CD14-positive monocyte (primary cell): ENCODE measurements at places on chromosomes 7 and 10. TPM values are rescaled to one million over a fixed set of nuclear protein-coding genes. Genes with fewer than 3 reads are reported as not detected.

GRCh38 chr7:93902777-93903423 is 3.5 kb upstream of the GNGT1 start:
- H3K4me3 ChIP-seq: no peak overlapping the region
- no peaks in the 10 kb centered on the region for H3K4me1 ChIP-seq
- peak; percentile 1 for DNase-seq
- no peaks in the 10 kb centered on the region for H3K36me3 ChIP-seq

NEUROG3 gene
- not detected in 2 replicates for polyA plus RNA-seq

MAT1A gene
- polyA plus RNA-seq: not detected in 2 replicates

GRCh38 chr7:36599645-36600313 is 124.5 kb downstream of the AOAH start:
- H3K4me1 ChIP-seq: peaks cover 23% of the 10 kb centered on the region
- peak overlapping the region; percentile 62 for H3K27ac ChIP-seq
- peaks cover 100% of the 10 kb centered on the region for H3K36me3 ChIP-seq
- H3K4me3 ChIP-seq: no peak overlapping the region
- DNase-seq: peak; percentile 56

DNA sequence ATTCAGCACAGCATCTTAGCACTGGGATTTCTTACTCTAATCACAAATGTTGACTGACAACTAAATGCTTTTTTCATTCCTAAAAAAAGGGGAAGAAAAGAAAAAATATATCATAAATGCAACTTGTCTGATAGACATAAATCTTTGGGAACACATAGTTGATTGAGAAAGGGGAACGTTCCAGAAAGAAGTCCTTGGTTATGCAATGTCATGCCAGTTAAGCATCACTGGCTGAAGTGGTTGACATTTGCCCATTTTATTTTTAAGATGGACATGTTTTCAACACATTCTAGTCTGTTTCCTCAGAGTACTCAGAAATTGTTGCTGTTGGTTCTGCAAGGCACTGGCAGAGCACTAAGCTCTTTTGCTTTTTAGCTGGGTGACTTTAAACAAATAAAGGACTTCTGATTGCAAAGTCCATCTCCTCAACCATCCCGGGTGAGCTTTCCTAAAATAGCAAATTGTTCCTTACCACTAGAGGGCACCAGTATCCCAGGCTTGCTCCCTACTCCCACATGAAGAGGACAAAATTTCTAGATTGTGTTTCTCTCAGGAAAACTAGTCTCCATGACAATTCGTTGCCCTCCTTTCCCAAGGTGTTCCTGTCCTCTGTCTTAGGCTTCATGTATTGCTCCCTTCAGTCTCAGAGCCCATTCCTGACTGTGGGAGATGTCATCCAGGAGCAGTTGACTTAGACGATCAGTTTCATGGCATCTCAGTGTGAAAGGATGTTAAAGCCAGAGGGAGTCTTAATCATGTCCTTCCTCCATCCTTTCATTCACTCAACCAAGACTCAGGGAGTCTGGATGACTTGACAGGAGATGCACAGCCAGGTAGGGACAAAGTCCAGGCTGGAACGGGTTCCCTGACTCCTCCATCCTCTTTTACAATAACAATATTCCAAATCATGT is 23.9 kb downstream of the OPALIN start:
- H3K4me3 ChIP-seq: no peak overlapping the region
- DNase-seq: peak; percentile 10
- H3K27ac ChIP-seq: no peak overlapping the region
- no peaks in the 10 kb centered on the region for H3K27me3 ChIP-seq

DNA sequence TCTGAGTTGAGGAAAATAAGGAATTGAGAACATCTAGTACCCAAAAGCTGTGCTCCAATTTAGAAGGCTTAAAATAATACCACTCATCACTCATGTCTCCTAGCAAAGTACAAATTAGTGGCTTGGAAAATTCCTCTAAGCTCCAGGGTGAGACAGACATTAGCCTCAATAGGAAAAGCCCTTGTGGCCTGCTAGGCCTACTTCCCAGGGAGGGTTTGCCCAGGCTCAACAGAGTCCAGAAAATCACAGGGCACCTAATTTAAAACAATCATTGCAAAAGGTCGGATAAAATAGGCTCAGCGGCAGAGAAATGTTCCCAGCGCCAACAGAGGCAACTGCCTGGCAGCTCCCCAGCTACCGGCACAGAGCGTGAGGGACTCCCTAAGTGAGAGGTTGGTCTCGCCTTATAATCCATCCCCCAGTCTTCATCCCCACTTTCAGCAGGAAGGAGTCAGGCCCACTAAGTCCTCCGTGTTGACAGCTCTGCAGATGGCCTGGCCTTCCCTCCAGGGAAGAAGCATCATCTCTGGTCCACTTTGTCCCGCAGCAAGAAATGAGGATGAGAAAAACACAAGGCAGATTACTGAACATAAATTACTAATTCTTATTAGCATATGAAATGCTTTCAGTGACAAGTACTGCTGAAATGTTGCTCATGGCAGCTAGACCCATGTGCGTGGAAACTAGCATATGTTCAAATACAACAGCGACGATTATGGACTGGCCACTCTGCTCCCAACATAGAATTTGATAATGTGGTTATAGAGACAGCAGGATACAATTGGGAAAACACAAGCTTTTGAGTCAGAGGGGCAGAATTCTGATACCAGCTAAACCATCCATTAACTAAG is 1177.7 kb upstream of the AUTS2 start:
- H3K4me1 ChIP-seq: no peaks in the 10 kb centered on the region
- H3K36me3 ChIP-seq: no peaks in the 10 kb centered on the region
- H3K27me3 ChIP-seq: no peaks in the 10 kb centered on the region
- no peak for DNase-seq
- H3K4me3 ChIP-seq: no peak overlapping the region
- no peak overlapping the region for H3K27ac ChIP-seq

TAS2R3 gene
- polyA plus RNA-seq: not detected

DNA sequence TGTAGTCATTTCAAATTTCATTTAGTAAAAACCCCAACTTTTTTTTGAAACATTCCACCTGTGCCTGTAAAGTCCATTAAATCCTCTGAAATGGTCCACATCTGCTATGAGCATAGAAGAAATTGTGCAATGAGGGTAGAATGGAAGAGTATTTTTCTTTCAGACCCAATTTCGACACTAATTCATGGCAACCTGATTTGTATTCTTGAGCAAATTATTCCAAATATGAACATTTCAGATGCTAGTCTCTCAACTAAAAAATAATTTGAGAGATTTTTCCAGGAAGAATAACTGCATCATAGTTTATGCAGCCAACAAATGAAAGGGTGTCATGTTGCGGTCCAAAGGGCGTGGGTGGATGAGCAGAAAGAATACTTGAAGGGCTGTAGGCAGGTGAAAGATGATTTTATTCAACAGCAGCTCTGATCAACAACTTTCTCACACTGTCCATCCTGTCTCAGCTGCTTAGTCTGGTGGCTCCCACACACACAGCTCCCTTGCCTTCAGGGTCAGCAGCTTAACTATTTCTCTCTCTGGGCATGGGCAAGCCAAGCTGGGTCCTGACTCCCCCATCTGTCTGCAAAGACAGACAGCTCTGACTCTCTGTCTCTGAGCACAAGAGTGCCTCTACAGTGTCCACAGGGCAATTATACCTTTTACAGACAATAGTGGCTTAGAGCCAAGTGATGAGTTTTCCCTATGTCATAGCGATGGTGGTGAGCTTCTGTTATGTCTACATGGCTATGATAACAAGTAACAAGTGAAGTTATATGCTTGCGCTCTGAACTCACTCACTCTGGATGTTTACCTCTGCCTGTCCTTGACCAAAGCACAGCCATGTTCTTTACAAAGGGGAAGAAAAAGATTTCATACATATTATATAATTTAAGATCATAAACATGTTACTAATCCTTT is 11.5 kb downstream of the STEAP2 start:
- H3K27me3 ChIP-seq: no peaks in the 10 kb centered on the region
- no peaks in the 10 kb centered on the region for H3K36me3 ChIP-seq
- H3K27ac ChIP-seq: no peak overlapping the region
- no peak for DNase-seq
- no peak overlapping the region for H3K4me3 ChIP-seq

GRCh38 chr7:95322396-95322795 is 1.9 kb downstream of the PON1 start:
- no peak overlapping the region for H3K27ac ChIP-seq
- no peak overlapping the region for H3K4me3 ChIP-seq
- no peaks in the 10 kb centered on the region for H3K27me3 ChIP-seq
- H3K36me3 ChIP-seq: no peaks in the 10 kb centered on the region
- no peaks in the 10 kb centered on the region for H3K4me1 ChIP-seq

DNA sequence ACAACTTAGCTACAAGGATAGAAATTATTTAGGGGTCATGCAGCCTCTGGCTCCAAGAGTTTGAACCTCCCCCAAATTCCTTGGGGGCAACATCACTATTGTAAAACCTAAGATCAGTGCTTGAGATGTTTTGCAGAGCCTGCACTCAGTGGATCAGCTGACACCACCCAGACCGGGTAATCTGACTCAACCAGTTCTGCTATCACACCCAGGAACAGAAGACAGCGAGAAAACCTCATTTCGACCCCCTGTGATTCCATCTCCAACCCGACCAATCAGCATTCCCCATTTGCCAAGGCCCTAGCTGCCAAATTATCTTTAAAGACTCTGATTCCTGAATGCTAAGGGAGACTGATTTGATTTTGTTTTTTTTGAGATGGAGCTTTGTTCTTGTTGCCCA is 5.2 kb downstream of the TACR2 start:
- H3K27ac ChIP-seq: no peak overlapping the region
- no peaks in the 10 kb centered on the region for H3K27me3 ChIP-seq
- peaks cover 20% of the 10 kb centered on the region for H3K4me1 ChIP-seq
- no peaks in the 10 kb centered on the region for H3K36me3 ChIP-seq

TMEM229A gene
- polyA plus RNA-seq: not detected

GRCh38 chr7:158543840-158544239 is 43.8 kb downstream of the PTPRN2 start:
- no peak overlapping the region for H3K27ac ChIP-seq
- no peaks in the 10 kb centered on the region for H3K27me3 ChIP-seq
- H3K4me1 ChIP-seq: peaks cover 10% of the 10 kb centered on the region

GRCh38 chr10:126420567-126421300 is 32.5 kb upstream of the ADAM12 start:
- DNase-seq: no peak
- no peaks in the 10 kb centered on the region for H3K27me3 ChIP-seq
- H3K4me1 ChIP-seq: no peaks in the 10 kb centered on the region
- H3K27ac ChIP-seq: no peak overlapping the region
- no peak overlapping the region for H3K4me3 ChIP-seq
- H3K36me3 ChIP-seq: no peaks in the 10 kb centered on the region

SEPTIN7 gene
- polyA plus RNA-seq: 224 TPM

DNA sequence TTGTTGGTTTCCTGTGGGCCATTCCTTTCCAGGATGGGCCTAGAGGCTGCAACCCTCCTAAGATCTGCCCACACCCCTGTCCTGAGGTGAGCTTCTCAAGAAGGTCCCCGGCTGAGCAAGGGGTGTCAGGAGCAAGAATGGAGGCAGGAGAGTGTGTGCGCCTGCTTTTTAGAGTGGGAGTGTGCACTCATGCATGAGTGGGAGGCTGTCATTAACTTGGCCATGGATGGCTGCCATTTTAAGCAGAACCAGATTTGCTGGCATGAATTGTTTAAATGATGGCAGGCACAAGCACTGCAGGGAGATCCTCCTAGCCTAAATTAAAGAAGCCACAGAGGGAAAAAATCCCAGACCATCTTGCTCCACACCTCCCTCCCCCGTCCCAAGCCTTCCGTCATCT is 2.9 kb upstream of the SGPL1 start:
- DNase-seq: no peak
- no peak overlapping the region for H3K27ac ChIP-seq
- H3K36me3 ChIP-seq: no peaks in the 10 kb centered on the region
- H3K4me1 ChIP-seq: peaks cover 13% of the 10 kb centered on the region

- no peak overlapping the region for H3K27ac ChIP-seq
- no peaks in the 10 kb centered on the region for H3K4me1 ChIP-seq
- no peak overlapping the region for H3K4me3 ChIP-seq
Measured at GRCh38 chr7:132546366-132547127, 29.7 kb downstream of the PLXNA4 start.

OR6B1 gene
- polyA plus RNA-seq: not detected

DNA sequence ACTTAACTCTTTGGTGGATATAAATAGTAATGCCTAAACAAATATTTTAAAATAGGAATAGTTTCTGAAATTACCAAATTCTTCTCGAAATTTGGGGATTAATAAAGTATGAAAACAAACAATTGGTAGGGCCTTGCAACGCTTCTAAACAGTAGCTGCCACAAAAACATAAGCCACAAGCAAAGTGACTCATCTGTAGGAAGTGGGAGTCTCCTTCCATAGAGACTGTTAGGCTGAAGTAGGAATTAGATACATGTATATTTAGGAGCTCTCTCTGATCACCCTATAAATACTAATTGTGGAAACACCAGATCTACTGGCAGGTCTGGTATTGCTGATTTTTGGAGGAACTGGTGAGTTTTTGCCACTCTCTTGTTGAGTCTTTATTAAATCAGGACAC is 5.7 kb upstream of the LMOD2 start:
- DNase-seq: no peak
- H3K4me1 ChIP-seq: no peaks in the 10 kb centered on the region
- no peaks in the 10 kb centered on the region for H3K36me3 ChIP-seq

MXI1 gene
- 25.7 TPM for polyA plus RNA-seq

- peaks cover 6% of the 10 kb centered on the region for H3K4me1 ChIP-seq
- DNase-seq: no peak
- H3K27ac ChIP-seq: no peak overlapping the region
- H3K27me3 ChIP-seq: no peaks in the 10 kb centered on the region
Measured at GRCh38 chr10:103793920-103794883, 61.2 kb downstream of the SH3PXD2A start.

DNA sequence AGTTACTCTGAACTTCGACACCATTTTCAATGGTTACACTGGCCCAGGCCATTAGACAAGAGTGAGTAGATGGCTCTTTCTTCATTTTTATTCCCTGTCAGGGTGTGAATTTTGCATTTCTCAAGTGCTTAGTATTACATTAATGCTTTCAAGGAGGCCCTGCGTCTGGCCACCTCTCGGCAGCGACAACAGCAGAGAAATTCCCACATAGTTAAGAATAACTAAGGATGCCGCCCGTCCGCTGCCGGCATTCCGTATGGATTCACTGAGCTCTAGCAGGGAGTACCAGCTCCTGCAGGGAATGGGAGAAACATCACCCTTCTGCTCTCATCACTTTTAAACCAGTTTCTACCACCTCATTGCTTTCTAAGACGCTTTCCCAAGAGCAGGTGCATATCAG is 153.6 kb downstream of the TCERG1L start:
- H3K36me3 ChIP-seq: no peaks in the 10 kb centered on the region
- no peak for DNase-seq
- no peaks in the 10 kb centered on the region for H3K27me3 ChIP-seq
- H3K4me3 ChIP-seq: no peak overlapping the region
- no peak overlapping the region for H3K27ac ChIP-seq
- no peaks in the 10 kb centered on the region for H3K4me1 ChIP-seq

PHYHIPL gene
- not detected in 2 replicates for polyA plus RNA-seq

DTX2 gene
- polyA plus RNA-seq: 35.2 and 39.1 TPM in 2 replicates

RARRES2 gene
- polyA plus RNA-seq: not detected

DNA sequence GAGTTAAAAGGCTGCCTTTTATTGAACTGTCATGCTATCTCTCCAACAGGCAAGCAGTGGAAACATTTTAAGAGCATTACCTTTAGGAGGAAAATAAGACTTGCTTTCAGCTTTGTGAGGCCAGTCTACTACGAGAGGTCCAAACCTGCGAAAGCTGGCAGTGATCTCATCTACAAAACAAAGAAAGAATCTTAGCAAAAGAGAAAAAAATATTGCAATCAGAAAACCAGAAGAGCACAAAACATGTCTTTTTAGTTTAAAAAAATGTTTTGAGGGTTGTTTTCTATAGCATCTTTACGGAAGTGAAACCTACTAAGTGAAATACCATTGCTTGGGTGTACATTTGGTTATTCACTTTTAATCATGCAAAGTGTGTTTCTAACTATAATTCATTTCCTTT is 147.9 kb downstream of the CPEB3 start:
- H3K4me3 ChIP-seq: peak overlapping the region; percentile 59
- DNase-seq: peak; percentile 47
- peaks cover 21% of the 10 kb centered on the region for H3K4me1 ChIP-seq
- peak overlapping the region; percentile 83 for H3K27ac ChIP-seq
- no peaks in the 10 kb centered on the region for H3K36me3 ChIP-seq
- H3K27me3 ChIP-seq: no peaks in the 10 kb centered on the region

WNT2 gene
- not detected for polyA plus RNA-seq
